Astrocyte (in vitro differentiated cells and primary cell): ENCODE measurements at places on chromosomes 7 and 10.

GRCh38 chr10:64731016-64731415 is 1209.8 kb downstream of the REEP3 start:
- no peak for DNase-seq

- no peak for DNase-seq
These were observed 67.6 kb upstream of the C1GALT1 start for GRCh38 chr7:7114575-7115291.

DNA sequence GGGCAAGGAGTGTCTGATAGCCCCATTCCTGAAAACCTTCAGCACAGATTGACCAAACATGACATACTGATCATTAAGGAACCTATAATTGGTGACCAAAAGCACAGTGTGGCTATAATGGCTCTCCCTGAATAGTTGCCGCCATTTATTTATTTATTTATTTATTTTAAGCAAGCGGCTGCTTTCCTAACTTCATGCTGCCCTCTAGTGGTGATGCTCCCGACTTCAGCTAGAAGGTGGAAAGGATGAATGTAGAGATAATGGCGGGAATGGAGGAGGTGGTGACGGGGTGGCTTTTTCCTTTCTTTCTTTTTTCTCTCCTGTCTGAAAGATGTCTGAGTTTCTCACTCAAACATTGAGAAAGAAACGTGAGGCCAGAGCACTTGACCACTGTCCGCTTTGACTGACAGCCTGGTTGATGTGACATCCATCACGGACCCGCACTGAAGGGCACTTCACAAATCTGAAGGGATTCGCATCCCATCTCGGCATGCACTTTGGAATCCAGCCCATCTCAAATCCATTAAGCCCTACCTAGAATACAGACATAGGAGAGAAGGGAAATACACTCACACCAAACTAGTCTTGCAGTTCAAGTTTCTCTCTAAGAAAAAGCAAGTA is 1090.1 kb downstream of the KCNMA1 start:
- peak; percentile 51 for DNase-seq

DNA sequence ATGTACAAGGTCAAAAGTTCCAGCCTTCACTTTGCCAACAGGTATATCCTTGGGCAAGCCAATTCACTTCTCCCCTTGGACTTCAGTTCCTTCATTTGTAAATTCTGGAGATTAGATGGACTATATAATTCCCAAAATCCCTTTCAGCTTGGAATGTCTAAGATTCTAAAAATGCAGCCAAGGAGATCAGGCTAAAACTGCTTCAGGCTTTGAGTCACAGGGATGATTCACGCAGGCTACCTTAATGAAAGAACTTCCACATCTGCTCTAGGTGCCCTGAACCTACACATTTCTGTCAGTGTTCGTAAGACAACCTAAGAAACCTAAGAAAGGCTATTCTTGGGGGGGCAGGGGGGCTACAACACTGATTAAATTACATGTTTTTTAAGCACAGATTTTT is 7.1 kb downstream of the CPVL start:
- peak; percentile 62 for DNase-seq

- DNase-seq, result no peak
These were observed 355.1 kb downstream of the AUTS2 start for GRCh38 chr7:69953136-69954067.

GRCh38 chr10:12181065-12181775 is 14.5 kb downstream of the NUDT5 start:
- DNase-seq, result peak; percentile 16

- DNase-seq, result peak; percentile 67
These were observed 55.8 kb downstream of the RBM17 start for GRCh38 chr10:6144406-6145165.

DNA sequence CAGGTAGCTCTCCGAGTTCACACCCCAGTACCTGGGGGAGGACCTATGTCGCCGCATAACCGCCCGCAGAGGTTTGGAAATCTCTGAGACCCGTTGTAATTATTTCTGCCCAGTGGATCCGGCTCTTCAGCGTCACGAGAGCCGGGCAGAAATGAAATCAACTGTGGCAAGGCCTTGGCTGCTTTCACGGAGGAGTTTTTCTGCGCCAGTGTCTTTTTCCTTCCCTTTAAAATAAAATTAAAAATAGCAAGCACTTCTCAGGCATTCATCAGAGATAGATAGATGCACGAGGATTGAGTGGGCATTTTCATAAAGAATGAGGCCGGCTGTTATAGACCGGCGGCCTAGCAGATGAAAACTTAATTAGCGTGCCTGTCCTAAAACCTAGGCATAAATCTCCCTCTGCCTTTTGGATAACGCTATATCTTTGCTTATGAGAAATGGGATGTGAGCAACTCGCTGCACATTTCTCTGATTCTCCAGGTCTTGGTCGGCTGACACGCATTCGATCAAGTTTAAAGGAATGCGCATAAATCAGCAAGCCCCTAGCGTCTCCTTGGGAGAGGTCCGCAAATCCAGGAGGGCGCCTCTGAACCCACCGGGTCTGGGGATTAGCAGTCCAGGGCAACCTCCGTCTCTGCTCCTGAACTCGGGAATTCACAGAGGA is 6.4 kb downstream of the HOXA13 start:
- DNase-seq, result no peak

DNA sequence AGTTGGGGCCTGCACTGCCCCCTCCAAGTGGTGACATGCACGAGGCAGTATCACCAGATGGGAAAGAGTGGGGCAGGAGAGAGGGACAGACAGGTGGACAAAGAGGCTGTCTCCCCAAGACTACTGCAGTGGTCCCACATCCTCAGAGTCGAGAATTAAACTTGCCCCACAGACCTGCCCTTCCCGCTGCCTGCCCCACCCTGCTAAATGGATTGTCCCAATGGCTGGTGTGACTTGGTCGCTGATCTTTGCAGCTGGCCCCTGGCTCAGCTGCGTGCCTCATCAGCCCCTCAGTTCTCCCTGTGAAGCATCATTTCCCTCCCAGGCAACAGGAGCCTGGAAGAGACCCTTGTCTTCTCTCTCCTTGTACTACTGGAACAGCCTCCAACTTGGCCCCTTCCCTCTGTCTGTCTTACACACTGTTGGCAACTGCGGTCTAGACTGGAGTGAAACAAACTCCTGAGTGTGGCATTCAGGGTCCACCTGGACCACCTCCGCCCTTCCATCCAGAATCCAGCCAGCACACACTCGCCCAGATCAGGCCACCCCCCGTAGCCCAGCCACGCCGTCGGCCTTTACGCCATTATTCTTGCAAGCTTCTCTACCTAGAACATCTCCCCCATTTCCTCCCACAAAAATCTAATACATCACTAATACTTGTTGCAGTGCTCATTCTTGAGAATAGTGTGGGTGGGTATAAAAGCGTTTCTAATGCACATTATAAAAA is 275.1 kb downstream of the CELF2 start:
- DNase-seq, result no peak

GRCh38 chr10:47147186-47147585 is 152.8 kb upstream of the GDF10 start:
- DNase-seq, result no peak

DNA sequence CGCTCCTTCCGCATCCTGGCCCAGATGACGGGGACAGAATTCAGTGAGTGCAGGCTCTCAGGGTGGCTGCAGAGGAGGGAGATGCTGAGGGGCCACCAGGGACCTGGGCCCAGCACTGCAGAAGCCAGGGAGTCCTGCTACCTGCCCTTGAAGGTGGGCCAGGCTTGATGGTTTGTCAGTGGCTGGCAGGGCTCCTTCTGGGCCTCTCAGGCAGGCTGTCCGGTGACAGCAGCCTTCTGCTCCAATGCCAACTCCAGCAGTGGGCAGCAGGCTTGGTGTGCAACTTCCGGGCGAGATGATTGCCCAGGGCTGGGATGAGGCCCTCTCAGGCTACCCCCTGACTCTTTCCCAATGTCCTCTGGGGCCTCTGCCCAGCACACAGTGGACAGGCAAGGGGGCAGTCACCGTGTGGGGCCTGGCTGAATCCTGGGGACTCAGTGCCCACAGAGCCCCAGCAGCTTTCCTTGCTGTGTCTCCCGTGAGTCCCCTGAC is 23.8 kb downstream of the LDB3 start:
- DNase-seq, result no peak

GRCh38 chr10:11147722-11148121 is 130.1 kb downstream of the CELF2 start:
- no peak for DNase-seq

DNA sequence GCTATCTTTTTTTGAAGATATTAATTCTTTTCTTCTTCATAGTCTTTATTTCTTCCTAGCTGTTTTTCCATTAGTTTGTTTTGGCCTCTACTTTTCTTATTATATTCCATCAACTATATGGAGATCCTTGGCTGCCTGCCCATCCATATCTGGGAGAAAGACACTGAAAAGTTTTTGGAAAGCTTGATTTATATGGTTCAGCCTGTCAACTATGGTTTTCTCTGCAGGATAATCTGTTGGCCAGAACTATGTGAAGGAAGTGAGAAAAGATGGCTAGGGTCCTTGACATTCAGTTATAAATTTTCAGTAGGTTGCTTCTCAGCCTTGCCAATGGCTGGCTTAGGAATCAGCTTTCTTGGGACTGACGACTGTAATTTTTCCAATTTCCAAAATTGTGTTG is 10.0 kb upstream of the CDK14 start:
- DNase-seq, result no peak

- DNase-seq, result no peak
These were observed 126.2 kb downstream of the LHPP start for GRCh38 chr10:124587811-124588211.

DNA sequence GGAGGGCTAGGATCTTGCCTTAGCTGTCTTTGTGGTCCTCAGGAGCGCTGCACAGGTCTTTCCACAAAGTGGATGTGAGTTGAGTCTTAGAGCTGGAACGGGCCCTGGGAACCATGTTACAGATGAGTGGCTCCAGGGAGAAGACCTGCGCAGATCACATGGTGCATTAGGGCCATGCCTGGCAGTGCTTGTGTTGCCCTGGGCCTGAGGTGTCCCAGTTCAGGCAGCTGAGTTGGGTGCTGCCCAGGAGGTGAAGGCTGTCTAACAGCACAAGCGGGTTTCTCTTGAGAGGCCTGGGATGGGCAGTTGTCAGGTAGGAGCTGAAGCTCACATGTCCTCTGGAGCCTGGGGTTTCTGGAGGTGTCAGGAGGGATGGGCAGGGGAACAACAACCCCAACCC is 33.7 kb upstream of the ANKRD2 start:
- DNase-seq, result no peak

GRCh38 chr7:137434946-137435345 is 91.4 kb upstream of the PTN start:
- DNase-seq, result no peak

DNA sequence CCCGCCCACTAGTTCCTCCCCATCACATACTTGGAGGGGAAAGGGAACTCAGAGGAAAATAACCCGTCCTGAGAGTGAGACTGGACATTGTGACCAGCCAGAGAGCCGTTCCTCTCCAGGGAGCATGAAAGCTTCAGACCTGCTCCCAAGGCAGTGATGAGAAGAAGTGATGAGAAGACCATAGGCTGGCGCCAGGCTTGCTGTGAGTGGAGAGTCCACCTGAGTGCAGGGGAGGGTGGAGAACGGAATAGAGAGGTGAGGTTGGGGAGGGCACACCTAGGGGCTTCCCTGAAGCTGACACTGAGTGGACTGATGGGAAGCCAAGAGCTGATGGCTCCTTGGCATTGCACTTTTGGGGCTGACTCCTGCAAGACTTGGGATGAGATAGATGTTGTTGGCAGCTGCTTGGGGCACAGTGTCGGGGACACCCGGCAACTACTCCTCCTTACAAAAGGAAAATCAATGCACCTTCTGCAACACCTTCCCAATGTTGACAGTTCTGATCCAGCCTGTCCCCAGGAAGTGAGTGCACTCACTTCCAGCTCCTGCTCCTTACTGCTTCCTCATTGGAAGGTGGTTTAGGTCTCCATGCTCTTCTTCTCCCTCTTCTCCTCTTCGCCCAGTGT is 79.4 kb downstream of the EMX2 start:
- DNase-seq, result no peak

- peak; percentile 31 for DNase-seq
These were observed 149.2 kb downstream of the REEP3 start for GRCh38 chr10:63670291-63670898.
